ENCODE measurements at places on chromosomes 5 and 9.
A peak's percentile ranks its signal among the peaks of the same experiment; 100 is the strongest.

DNA sequence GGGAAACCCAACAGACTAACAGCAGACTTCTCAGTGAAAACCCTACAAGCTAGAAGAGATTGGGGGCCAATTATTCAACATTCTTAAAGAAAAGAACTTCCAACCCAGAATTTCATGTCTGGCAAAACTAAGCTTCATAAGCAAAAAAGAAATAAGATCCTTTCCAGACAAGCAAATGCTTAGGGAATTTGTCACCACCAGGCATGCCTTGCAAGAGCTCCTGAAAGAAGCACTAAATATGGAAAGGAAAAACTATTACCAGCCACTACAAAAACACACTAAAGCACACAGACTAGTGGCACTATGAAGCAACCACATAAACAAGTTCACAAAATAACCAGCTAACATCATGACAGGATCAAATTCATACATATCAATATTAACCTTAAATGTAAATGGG lies 131.1 kb downstream of the OR2K2 start:
- no peak for DNase-seq

DNA sequence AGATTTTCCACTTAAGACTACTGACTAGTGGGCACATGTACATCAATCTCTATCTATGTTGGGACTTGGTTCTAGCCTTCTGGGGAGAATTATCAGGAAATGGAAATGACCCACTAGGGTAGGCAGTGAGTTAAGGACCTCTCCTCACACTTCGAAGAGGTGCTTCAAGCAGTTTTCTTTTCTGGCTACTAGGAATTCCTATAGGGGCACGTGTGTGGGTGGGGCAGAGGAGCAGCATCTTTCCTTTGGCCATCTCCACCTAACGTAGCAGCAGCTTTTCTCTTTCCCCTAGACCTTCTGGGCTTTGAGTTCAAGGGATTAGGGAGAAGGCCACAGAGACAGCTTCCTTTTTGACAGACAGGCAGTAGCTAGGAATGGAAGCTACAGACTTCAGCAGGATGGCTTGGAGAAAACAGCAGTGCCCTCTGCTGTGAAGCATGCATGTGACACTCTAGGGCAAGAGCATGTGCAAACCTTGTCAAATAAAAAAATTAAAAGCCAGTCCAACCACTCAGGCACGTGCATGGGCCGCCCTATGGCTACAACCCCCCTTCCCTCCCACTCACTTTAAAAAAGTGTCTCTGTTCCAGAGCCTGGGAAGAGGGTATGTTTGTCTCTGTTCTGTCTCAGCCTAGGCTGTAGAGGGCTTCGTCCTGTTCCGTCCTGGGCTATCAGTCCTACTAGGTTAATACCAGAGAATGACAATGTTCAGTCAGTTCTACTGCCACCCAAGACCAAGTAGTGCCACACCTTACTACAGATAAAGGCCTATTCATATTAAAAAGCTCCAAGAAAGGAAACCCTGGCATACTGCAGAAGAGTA lies 8.7 kb upstream of the GFRA3 start:
- DNase-seq, result no peak

DNA sequence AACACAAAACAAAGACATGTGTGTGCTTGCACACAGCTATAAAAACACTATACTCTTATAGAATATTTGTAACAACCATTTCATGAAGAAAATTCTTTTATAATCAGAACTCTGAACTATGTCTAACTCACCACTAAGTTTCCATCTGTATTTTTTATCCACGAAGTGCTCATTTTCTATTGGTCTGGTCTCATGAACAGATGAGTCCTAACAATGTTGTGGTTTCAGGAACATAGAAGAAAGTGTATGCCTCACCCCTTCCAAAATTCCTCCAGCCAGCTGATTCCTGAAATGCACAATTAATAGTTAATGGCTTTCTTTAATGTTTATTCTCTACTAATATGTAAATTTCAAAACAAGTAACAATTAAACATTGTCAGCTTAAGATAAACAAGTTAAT lies 325.3 kb upstream of the GRAMD2B start:
- no peak for DNase-seq

GRCh38 chr5:82885627-82886389 lies 191.4 kb downstream of the TMEM167A start:
- DNase-seq, result no peak

- DNase-seq, result no peak
Observed at GRCh38 chr9:113651896-113652295, 188.4 kb downstream of the RGS3 start.

DNA sequence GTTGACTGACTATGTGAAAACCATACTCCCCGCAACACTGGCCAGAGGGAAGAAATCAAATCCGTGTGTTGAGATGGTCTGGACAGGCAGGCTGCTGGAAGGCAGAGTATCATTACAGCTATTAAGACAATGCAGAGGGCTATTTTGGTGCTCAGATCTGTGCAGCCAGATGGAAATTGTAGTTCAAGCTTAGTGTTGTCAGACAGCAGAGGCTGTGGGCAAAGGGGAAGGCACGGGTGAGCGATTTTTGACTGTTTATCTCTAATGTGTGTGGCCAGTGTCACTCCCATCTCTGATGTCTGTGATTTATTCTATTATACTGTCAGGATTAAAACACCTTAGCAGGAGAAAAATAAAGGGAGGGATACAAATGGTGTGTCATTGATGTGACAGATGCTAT lies 984.4 kb upstream of the WWC1 start:
- DNase-seq, result no peak

DNA sequence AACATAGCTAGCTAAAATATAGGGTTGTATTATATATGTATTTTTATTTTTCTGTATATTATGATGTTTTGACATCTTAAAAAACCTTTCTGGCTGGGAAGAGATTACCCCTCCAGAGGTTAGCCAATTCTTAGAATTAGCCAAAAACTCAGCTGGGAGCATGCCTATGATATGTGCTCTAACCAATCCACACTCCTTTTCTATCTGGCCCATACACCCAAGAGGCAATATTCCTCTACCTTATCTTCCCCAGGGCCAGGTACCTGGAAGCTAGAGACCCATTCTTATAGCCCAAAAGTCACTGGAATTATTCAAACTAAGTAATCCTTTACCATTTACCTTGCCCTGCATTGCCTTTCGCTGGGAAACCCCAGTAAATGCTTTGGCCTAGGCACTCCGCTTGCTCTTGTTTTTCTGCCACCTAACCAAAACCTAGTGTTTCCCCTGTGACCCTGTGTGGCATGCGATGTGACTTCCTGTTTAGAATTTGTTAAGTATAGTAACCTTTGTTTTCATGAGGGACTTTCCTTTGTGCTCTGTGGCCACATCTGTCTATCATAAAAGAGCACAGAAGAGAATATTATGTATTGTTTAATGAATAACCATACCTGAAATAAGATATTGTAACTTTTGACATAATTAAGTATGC lies 37.4 kb downstream of the CSNK1G3 start:
- DNase-seq, result no peak

DNA sequence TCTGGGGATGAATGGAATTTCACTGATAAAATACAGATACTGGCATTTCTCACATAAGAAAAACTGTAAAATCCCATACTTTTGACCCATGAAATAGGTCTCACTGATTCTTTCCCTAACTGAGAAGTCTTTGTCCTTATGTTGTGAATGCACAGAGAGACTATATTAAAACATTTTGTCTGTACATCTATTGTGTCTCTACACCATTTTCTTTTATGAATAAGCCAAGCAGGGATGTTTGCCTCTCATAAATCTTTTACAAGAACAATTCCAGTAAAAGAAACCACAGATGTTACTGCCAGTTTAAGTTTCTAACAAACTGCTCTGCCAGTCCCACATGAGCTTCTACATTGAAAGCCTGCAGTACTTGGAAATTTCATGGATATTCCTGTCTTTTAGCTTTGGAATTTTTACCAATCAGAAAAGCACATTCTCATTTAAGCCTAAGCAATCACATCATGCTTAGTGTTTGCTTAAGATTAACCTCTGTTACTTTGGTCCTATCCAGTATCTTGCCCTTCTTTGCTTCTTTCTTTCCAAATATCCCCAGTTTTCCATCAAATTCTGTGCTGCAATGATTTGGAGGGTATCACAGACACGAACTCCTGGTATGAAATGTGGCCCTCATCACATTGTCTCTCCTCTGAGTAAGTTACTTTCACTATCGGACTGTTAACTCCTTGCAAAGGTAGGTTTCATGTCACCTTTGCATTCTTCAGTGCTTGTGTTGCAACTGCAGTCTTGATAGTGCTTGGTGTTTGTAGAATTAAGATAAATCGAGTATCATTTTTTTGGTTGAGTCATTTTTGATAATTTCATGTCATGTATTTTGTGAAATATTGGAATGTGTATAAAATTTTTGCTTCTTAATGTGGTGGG lies 415.1 kb upstream of the ADAMTSL1 start:
- no peak for DNase-seq

DNA sequence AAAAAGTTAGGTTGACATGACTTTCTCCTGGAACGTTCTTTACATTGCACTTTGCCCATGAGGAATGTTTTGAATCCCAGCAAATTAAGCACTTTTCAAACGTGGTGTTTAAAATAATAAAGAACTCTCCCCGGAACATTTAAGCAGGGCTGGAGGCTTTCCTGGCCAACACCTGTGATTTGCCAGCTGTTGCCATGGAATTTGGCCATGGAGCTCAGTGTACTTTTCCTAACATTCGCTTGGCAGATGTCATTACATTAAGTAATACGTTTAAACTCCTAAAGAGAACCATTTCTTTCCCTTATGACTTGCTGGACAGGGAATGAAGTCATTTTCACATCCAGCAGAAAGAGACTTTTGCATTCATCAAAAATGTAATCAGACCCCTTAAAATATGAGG lies 146.1 kb downstream of the GAS1 start:
- no peak for DNase-seq

GRCh38 chr5:107578051-107578635 lies 92.6 kb downstream of the EFNA5 start:
- DNase-seq, result no peak

DNA sequence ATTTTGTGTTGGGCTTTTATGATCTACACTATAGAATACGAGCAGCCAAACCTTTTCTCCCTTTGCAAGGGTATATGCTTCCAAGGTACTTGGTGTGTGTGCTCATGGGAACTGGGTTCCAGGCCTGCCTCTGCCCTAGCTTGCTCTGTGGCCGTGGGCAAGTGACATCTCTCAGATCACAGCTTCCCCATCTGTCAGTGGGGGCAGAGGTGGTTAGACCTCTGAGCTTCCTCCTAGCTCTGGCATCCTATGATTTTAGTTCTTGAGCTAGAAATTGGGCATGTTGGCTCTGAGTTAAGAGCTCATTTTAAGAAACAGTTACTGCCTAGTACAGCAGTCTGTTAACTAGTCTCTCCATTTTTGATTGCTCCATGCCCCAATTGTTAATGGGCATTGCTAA lies 12.5 kb upstream of the CCNJL start:
- no peak for DNase-seq

DNA sequence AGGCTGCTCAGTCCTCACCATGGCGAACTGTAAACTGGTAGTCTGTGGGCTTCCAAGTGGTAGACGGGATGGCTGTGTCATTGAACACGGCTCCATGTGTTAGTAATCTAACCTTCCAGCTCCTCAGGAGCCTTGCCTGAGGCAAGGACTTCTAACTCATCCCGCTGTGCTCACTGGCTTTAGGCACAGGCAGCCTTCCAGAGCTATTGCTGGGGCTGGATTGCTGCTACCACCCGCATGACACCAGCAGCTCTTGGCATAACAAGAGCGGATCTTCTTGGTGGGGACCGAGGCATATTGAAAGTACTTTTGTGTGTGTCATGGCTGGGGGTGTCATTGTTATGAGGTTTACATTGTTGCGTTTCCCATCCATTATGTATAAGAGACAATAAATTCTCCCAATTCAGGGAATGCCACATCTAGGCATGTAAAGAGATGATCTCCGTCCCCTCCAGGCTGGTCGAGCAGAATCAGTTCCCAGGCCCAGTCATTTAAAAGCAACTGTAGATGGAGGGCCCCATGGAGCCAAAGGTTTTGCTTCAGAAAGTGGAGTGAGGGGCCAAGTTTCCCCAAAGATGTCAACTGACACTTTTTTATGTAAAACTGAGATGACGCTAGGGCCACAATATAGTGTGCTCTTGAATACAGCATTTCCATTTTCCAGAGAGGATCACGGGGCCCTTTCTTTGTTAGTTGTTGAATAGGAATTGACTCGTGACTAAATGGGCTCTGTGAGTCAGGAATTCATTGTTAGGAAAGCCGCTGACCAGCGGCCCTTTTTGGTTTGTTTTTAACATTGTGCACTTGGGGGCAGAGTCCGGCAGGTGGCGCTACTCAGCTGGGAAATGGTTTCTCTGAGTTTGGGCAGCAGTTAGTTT lies 759.5 kb downstream of the TAF11L14 start:
- peak; percentile 80 for DNase-seq

GRCh38 chr9:12554636-12555035 lies 138.5 kb upstream of the TYRP1 start:
- DNase-seq, result no peak

- no peak for DNase-seq
Observed at GRCh38 chr5:140561753-140562523, 2.5 kb downstream of the APBB3 start.

- DNase-seq, result no peak
Observed at GRCh38 chr5:107426209-107426608, 244.5 kb downstream of the EFNA5 start.

- no peak for DNase-seq
Observed at GRCh38 chr9:758146-758545, 83.4 kb upstream of the DMRT1 start.

DNA sequence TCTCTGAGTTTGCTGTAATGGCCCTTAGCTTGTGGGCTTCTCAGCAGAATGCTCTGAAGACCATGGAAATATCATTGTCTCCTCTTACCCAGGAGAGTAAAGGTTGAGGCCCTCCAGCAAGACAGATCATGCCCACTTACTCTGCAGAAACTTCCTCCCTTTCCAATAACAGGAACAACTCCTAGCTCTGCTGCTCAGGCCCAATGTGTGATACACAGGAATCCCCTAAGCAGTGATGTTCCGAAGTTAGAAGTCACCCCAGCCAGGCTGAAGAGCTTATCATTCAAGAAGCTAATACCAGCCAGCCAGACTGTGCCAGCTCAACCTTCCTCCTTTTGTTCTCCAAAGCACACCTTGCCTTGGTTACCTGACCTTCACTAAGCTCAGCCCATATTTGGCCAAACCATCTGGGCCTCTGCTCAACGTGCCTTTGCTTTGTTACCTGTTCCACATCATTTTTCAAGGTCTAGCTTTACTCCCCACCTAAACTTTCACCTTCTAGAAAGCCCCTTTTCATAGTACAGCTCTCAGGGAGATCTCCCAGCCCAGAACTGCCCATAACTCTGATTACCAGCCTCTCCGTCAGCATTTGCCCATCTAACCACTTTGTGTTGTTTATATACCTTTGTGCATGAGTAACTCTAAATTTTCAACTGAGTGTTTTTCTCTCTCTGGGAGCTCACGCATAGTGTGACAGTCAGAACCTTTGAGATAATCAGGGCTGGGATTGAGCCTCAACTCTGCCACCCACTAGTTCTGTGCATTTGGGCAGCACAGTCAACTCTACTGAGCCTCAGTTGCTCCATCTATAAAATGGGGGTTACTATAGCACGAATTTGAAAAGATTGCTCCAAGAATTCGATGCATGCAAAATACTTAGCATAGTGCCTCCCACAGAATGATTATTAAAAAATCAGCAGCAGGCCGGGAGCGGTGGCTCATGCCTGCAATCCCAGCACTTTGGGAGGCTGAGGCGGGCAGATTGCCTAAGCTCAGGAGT lies 107.6 kb upstream of the CPEB4 start:
- no peak for DNase-seq
